ENCODE measurements at places on chromosomes 2 and 18.

- no peak for DNase-seq
Measured at GRCh38 chr2:86045541-86045940, 60.1 kb downstream of the POLR1A start.

GRCh38 chr2:95272299-95272751 is 1.9 kb upstream of the PROM2 start:
- no peak for DNase-seq

DNA sequence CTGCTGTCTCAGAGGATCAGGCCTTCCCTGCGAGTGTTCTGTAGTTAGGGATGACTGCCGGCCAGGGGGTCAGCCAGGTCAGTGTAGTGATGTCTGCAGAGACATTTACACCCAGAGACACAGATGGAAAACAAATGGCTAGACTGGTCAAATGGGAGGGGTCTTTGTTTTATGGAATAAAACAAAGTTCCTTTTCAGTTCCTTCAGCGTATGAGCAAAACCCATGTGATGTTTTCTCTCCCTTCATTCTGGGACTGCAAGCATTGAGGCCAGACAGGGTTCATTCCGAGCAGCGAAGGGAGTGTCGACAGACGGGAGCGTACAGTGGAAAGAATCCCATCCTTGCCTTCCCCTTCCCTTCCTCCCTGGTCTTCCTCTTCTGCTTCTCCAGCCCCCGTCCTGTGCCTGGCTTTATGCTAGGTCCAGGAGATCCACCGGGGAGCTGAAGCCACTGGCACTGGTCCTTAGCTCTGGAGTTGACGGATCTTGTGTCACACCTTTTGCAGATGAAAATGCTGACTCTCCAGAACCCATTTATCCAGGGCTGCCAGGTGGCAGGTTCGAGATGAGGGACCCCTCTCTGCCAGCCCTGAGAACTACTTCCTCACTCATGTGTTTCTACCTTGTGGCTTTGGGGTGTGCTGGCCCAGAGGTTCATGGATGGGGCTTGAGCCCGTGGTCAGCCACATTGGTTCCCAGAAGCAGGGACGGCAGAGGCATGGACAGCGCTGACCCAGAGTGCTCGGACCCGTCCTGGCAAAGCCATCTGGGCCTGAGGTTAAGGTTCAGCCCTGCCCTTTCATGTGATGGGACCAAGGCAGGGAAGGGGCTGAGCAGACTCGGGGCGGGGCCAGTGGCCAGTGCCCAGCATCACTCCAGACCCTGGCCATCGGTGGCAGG is 24.2 kb downstream of the ITGB1BP1 start:
- no peak for DNase-seq

DNA sequence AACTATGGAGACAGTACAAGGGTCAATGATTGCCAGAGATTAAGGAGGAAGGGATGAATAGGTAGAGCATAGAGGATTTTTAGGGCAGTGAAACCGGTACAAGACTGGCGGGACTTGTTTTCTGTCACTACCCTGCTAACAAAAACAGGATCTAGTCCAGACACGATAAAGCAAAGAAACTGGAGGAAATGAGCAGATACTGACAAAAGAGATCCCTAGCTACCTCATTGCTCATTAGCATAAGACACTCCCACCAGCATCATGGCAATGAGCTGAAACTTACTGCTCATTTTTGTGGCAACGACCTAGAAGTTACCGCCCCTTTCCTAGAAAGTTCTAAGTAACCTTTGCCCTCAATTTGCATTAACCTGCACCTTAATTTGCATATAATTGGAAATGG is 131.2 kb downstream of the ETAA1 start:
- no peak for DNase-seq

DNA sequence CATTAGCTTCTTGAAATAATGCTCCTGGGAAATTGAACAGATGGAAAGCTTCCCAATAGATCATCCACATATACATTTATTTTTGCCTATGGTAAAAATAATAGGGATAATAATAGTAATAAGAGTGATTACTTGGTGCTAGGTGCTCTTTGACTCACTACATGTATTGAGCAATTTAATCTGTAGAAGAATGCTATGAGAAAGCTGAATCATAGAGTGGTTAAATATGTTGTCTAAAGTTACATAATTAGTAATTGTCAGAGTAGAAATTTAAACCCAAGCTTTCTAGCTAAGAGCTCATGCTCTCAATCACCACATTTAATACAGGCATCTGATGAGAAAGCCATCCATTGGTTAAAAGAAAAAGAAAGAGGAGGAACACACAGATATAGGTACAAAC is 590.5 kb upstream of the SLC8A1 start:
- no peak for DNase-seq

GRCh38 chr2:24011250-24012104 is 1.6 kb downstream of the MFSD2B start:
- no peak for DNase-seq

GRCh38 chr2:44362207-44363015 is 664 bp downstream of the CAMKMT start:
- DNase-seq = peak; percentile 41

- DNase-seq = no peak
Measured at GRCh38 chr18:28158083-28158581, 18.8 kb downstream of the CDH2 start.

GRCh38 chr2:136901732-136902131 is 136.4 kb downstream of the THSD7B start:
- no peak for DNase-seq

GRCh38 chr18:78448106-78448505 is 531.5 kb upstream of the SALL3 start:
- no peak for DNase-seq

DNA sequence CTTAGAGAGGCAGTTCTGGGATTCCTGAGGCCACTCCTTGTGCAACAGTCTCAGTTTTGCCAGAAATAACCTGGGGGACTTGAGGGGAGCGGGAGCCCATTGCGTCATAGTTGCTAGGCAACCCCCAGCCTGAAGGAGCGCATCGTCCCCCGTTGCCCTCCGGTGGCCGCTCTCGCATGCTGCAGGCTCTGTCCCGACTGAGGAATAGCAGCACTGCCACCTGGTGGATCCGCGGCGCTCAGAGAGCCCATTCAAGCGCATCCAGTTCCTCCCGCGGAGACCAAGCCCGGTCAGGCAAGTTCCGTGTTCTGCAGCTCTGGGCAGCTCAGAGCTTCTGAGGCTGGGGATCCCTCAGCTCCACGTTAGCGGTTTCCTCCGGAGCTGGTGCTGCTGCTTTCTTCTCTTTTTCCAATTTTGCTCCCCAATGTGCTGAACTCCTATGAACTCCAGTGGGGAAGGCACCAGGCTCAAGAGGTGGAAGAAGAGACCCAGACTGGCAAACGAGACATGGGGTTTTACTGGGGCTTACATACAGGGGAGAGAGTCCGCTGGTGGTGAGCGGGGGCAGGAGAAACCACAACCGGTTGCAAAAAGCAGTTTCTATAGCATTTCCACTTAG is 15.1 kb downstream of the SLC4A3 start:
- DNase-seq = peak; percentile 89

DNA sequence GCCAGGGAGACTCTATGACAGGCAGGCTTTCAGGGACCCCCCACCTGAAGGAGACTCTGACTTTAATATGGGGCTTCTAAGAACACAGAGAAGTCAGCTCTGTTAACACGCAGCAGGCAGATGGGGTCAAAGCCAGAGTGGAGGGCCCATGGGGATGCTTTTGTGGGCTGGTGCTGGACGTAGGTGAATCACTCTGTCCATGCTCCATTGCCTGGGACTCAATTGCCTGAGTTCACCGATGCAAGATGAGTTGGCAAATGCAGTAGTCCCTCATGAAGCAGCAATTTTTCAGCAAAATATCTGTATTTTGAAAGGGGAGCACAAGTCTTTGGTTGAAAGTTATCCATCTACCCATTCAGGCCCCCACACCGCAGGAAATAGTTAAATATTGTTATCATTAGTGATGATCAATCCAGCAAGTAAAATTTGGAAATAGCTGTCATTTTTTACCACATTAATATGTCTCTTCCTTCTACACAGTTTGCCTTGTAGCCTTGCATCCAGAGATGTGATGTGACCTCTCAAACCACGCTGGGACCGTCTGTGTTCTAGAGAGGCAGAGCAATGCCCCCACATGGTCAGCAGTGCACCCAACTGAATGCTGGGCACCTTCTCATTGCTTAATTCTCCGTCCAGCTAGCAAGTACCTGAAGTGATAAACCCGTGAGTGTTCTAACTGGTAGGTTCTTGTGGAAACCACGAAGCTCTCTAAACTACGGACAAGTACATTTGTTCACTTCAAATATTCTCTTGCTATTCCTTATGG is 34.8 kb upstream of the FAM110C start:
- no peak for DNase-seq

DNA sequence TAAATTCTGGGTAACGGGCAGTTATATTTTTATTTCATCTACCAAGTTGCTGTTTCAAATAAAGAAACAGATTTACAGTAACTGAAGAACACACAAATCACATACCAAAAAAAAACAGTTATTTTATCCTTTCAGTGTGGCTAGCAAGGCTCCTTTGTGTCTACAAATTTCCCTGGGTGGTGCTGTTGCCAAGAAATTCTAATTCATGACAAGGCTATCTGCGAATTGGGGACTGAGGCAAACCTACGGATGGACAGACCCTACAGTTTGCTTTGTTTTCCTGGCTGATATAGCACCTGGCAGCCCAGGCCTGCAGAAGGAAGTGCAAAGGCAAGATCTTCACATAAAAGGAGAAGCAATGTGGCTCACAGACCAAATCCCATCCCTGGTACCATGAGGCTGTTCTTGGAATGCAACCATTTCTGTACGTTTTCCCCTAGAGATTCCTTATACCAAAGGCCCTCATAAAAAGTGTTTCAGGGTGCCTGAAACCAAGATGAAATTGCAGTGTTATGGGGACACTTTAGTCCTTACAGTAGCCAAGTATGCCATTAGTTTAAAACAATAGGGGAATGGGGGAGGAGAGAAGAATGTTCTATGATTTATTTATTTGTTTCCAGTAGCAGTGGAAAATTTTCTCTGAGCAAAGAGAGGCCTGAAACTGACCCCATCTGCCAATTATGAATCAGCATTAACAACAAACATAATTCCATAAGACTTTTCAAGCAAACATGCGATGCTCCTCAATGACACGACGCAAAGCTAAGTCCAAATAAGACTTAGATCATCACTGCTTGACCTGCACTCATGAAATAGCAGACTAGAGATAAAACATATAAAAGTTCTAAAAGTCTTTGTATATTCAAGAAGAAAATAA is 4.3 kb downstream of the KLF7 start:
- no peak for DNase-seq

DNA sequence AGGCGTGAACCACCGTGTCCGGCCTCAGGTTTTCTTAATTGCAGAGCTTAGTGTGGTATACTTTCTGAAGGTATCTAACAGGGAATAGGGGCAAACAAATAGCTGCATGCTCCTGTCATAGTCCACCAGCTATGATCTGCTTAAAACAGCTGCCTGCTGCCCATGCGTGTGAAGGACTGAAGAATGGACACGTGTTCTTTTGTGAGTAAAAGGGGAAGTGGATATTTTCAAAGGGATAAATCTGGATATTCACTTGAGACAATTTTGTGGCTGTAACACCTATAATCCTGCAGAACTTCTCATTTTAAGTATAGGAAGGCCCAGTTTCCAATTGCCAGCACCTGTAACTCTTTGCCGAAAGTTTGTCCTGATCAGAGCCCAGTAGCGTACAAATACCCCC is 44.7 kb downstream of the TRPM8 start:
- DNase-seq = no peak

DNA sequence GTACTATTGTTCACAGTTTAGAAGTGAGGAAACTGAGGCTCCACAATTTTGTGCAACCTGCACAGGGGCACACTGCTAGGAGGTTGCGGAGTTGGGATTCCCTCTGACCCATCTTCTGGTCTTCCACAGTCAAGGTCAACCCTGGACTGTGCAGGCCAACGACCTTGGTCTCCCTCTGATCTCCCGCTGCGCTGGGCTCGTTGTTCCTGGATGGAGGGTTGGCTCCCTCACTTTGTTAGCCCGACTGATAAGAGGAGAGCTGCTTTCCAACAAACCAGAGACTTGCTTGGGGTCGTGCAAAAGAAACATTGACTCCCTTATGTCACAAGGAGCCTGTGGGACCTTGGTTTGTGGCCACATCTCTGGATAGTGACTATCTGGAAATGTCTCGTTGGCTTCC is 187.6 kb downstream of the MYCN start:
- DNase-seq = no peak

DNA sequence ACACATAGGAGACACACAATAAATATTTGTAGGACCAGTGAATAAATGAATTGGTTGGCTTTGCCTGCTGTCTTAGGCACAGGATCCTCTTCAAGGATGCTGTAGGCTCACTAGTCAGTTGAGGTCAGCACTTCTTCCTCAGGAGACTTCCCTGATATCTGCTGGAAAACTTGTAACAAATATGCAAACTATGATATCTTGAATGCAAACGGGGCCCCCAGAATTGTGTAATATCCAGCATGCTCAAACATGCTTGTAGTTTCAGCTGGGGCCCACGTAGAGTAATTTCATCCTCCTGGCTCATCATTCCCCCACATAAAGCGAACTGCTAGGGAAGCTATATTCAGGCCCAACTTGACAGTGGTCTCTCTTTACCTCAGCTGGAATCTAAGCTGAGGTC is 43.6 kb downstream of the POLE4 start:
- no peak for DNase-seq

DNA sequence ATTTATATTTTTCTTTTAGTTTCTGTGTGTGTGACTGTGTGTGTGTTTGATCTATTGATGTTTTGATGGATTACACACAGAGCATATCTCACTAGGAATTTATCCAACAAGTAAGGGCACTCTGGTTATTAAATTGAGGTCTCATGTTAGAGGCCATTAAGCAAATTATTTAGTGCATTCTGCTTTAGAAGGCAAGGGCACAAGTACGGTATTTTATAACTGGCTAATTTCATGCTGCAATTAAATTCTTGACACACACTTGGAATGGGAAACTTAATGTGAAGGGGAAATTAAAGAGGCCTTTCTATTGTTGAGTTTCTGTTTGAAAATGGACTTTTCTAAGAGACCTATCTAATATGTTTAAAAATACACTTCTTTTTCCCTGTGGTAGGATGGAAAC is 25.8 kb downstream of the NYAP2 start:
- no peak for DNase-seq

DNA sequence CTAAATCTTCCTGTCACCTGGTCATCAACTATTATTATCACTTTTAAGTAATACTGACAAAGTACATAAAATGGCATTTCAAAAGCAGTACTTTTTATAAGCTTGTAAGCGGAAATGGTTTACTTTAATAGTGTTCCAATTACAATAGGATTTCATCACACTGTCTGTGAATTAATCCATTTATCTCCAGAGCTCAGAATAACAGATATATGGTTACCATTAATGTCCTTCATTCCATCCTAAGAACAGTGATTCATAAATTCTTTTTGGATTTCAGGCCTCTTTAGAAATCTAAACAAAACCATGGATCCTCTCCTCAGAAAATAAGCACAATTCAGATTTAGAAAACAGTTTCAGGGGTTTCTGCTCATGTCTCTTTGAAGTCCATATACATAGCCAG is 68.4 kb downstream of the PID1 start:
- DNase-seq = no peak

GRCh38 chr18:74294526-74294925 is 2.8 kb upstream of the CYB5A start:
- no peak for DNase-seq

DNA sequence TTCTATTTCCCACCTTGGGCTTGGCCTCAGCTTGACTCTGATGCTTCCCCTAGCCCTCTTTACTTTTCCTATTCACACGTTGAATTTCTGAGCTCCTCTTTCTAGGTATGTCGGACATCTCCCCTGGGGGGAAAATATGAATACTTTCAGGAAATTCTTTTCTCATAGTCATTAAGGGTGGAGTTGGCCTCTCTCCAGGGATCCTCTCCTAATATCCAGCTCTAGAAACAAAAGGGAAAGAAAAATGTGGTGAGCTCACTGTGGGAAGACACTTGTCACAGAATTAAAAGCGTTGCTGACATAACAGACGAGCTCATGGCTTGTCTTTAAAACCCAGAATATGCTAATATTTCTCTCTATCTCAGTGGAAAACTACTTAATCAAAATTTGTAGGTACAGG is 132.7 kb upstream of the MEX3C start:
- no peak for DNase-seq

All from CD4-positive, alpha-beta T cell treated with Interleukin-10 for 1 hour (primary cell).